ENCODE measurements at places on chromosomes 13 and 19. TPM values are rescaled to one million over a fixed set of nuclear protein-coding genes. Genes with fewer than 3 reads are reported as not detected.

GRCh38 chr13:28607187-28607955 is 51.6 kb upstream of the POMP start:
- no peak for DNase-seq

DNA sequence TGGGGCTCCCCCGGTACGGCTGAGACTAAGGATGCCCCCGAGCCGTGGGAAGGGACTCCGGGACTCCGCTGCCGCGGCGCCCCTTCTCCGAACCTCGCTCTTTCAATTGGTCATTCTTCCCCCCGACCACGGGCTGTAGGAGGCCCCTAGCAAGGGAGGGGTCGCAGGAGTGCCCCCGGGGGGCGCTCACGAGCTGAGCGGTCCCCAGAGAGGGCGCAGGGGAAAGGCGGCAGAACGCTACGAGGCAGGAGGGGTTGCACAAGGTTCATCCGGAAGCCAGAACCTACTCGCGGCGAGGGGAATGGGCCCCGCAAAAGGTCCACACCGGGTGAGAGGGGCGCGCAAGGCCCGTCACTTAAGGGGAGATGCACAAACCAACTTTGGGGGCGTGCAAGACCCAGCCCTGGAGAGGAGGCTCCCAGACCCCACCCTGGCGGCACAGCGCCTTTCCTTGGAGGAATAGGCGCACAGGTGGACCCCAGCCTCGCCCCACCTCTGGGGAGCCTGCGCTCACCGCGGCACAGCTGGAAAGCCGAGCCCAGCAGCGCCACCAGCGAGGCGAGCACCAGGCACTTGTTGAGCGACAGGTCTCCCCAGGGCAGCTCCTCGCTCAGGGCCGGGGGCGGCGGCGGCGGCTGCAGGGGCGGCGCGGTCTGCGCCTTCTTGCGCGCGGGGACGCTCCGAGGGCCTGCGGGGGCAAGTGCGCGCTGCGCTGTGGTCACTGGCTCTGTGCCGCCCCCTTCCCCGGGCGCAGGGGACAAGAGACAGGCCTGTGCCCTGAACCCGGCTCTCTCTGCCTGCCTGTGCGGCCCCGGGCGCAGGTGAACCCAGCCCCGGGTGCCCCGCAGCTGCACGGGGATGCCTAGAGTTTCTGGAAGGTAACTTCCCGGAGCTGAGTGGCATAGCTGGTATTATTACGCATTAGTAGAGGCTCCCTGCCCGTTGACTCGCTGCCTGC is 2.8 kb downstream of the JSRP1 start:
- DNase-seq: no peak

IER2 gene
- 15.1 TPM for total RNA-seq

CD33 gene
- total RNA-seq: 3.0 TPM

CERS1 gene
- total RNA-seq: 4.9 TPM

GAMT gene
- total RNA-seq: 3.3 TPM

- no peak for DNase-seq
Observed at GRCh38 chr13:52414963-52415362, 9.0 kb upstream of the THSD1 start.

KLK6 gene
- total RNA-seq: not detected

- DNase-seq: no peak
Observed at GRCh38 chr13:49412749-49413148, 31.1 kb downstream of the CAB39L start.

DNA sequence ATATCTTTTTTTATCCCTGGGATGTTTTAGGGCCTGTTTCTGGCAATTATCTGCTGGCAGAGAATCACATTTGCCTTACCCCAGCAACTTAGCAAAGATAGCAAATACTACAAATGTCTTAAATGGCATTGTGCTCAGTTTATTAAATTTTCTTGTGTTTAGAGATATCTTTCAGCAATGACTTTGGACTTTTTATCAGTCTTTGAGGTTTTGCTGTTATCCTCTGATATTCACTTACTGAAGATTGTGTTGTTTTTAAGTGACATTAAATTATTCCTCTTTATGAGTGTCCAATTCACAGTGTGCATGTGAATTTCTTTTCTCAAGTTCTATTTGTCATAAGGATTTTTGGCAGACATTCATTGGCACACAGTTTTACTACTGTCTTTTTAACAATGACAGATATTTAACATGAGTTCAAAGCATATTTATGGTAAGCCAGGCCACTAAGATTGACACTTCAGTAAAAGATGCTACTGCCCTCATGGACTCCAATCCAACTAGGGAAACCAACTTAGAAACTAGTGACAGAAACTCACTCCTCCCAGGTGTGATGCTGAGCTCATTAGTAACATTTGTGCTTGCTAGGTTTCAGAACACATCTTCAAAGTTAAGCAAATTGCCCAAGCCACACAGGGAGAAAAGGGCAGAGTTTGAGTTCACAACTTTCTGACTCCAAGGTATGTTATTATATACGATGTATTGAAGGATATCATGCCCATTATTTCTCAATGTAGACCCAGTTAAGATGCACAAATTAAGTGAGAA is 481.9 kb downstream of the GPC6 start:
- DNase-seq: no peak

DNA sequence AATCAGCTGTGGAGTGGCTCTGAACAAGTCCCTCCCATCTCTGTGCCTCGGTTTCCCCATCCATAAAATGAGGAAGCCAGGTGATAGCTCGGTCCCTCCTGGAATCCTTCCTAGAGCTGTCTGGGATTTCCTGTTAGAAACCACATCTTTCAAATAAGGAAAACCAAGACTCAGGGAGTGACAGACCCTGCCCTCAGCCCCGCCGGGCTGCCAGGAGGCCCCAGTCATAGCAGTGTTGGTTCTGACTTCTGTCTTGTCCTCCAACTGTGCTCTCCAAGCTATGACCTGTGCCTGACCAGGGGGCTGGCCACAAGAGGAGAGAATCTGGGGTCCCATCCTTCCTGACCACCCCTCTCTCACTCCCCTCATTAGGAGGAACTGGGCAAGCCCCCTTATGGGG is 1.1 kb upstream of the SHD start:
- no peak for DNase-seq

PLA2G4C gene
- 6.2 TPM for total RNA-seq

DNA sequence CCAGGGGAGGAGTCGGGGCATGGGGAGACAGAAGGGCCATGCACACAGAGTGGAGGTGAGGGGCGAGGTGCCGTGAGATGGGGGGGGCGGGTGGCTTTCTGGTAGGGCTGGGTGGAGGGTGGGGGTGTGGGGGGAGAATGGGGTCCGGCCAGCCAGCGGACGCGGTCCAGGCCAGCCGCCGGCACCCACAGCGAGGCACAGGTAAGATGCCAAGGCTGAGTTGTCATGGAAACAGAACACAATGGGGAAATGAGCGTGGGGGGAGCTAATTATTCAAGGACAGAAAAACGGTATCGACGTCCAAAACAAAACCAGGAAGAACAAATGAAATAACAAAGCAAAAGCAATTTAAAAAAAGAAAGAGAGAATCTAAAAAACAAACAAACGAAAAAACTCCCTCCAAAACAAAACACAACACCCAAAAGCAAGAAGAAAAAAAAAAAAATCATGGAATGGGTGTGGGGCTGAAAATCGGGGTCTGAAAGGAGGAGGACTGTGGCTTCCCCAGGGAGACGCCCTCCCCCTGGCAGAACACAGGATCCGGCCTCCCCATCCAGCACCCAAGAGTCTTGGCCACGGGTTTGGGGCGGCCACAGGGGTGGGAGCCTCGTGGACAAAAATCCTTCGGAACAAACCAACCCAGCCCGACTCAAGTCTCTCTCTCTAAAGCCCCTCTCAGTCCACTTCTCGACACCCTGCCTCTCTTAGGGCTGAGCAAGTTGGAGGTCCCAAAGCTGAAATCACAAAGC is 92.5 kb downstream of the PTPRS start:
- no peak for DNase-seq

WDR62 gene
- total RNA-seq: not detected
